Muscle of arm (tissue), 14 donors: ENCODE measurements at places on chromosomes 11 and 22. TPM values are rescaled to one million over a fixed set of nuclear protein-coding genes. Genes with fewer than 3 reads are reported as not detected.

DNA sequence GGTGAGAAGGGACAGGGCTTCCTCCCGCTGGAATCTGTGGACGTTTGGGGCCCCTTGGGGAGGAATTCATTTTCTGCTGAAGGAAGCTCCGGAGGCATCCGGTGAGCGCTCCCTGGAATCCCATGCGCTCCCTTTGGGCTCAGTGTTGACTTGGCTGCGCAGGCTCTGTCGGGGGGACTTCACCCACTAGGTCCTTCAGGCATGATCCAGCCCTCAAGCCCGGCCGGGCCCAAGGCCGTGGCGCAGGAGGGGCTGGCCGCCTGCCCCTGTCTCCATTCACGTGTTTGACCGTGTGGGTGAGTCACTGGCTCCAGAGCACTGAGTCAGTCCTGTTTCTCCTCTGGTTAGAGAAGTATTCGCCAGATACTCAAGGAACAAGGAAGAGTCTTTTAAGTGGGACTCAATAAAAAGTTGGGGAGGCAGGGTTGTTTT lies 1.4 kb downstream of the CTTN start:
- DNase-seq = peak; percentile 53

Gene CD3E
- 2.7 TPM for polyA plus RNA-seq

DNA sequence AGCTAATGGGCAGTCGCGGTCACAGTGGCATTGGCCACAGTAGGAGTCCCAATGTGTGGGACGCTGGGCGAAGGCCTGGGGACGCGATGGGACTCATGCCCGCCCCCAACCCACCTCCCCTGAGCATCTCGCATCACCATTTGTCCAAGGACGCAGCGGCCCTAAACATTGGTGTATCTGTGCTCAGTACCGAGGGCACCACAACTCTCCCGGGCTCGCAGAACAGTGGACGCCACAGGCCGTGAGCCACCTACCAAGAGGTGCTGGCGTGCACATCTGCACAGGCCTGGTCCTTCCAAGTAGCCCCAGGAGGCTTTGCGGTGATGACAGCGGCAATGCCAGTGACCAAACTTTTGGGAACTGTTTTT lies 27.3 kb downstream of the RRP7A start:
- no peak for DNase-seq

Gene KCNJ11
- polyA plus RNA-seq = not detected

- DNase-seq = no peak
Observed at GRCh38 chr11:111871693-111872161, 346 bp upstream of the ALG9 start.

Gene DNAJB13
- 0.23 TPM for polyA plus RNA-seq

DNA sequence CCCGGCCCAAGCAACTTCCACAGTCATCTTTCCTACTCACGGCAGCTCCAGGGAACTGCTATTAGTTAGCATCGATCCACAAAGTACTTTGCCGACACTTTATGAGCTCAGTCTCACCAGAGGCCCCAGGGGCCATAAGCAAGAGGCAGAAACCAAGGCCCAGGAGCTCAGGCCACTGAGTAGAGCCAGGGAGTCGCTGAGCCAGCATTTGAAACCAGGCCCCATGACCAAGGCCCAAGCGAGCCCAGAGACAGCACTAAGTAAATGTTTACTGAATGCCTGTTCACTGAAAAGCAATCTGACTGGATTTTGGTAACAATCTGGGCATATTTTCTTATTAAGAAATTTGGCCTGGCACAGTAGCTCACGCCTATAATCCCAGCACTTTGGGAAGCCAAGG lies 43.3 kb downstream of the ARRB1 start:
- DNase-seq = no peak
